HTR-8/SVneo (cell line): ENCODE measurements at places on chromosomes 5 and 9.

DNA sequence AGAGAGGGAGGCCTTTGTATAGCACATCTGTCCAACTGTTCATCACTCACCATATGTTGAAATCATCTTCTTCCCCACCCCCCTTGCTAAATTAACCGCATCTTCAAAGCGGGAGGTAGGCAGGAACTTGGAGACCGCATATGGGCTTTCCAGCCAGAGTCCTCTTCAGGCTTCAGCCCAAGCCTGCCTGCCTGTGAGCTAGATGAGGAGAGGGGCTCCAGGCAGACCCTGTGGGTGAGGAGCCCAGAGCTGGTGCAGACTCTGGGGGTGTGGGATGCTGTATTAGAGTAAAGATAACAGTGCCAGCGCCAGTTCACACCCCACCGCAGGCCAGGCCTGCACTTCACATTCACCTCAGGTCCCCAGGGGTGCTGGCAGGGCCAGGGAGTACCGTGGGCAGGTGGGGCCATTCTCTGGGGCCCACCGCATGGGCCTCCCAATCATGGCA, 16.2 kb downstream of the PRRC2B start:
- DNase-seq: no peak

GRCh38 chr5:132677191-132677590, 3.4 kb downstream of the IL4 start:
- peak; percentile 98 for DNase-seq

GRCh38 chr5:167908606-167909005, 382.8 kb upstream of the WWC1 start:
- DNase-seq: no peak

DNA sequence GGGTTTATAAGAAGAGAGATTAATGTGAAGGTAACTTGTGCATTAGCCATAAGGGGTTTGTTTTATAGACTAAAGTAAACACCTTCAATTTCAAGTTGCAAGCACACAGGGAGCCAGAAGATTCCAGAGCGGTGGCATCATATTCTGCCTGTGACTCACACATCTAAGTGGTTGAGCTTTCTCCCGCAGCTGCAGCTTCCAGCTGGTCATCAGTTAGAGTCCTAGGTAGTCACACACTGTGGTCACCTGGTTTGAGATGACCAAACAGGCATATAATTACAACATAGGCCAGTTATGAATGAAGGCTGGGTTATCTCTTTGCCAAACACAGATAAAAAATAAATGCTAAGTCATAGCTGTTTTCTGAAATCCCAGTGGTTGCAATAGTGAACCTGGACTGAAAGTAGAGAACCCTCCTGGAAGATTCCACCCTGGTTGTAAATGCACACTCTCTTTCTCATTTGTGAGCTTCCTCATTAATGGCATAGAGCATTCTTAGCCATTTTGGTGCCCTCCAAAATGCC, 171.3 kb downstream of the GDNF start:
- peak; percentile 96 for DNase-seq

DNA sequence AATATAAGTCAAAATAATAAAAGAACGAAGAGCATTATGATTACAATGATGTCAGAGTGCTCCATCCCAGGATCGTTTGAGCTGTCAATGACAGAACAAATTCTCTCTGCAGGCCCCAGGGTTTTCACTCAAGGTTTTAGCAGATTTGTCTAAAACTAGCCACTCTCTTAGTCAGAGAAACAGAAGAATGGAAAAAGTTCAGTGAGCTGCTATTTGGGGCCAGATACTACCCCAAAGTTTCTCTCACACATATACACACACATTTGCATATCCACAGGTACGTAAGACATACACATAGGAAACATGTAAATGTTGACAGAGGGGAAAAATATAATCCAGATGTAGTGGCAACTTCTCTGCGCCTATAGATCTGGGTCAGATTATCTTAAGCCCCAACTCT, 76.3 kb upstream of the SEMA6A start:
- no peak for DNase-seq

DNA sequence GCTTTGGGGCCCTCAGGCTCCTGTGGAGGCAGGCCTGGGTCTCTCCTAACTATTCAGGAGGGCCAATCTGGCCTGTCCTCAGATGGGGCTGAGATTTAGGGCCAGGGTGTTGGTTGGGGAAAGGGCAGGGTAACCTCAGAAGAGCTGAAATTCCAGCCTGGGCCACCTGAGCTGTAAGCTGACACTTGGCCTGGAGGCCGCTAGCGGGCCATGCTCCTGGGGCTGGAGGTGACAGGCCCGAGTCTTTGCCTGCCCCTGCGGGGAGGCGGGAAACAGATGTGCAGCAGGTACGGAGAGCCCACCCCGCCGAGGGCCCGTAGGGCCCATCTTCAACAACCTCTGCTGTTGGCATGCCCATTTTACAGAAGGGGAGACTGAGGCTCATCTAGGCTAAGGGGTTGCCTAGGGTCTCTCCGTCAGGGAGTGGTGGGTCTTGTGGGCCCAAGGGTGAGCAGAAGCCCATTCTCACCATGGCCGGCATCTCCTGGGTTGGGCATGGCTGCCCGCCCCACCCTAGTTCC, 69.5 kb downstream of the RXRA start:
- no peak for DNase-seq

- DNase-seq: no peak
Observed at GRCh38 chr5:1753490-1753889, 46.1 kb downstream of the MRPL36 start.

GRCh38 chr5:17346811-17347210, 129.4 kb downstream of the BASP1 start:
- no peak for DNase-seq

- peak; percentile 45 for DNase-seq
Observed at GRCh38 chr5:135569755-135570452, 8.9 kb downstream of the CXCL14 start.

- no peak for DNase-seq
Observed at GRCh38 chr5:151734064-151734408, 24.4 kb downstream of the ATOX1 start.

GRCh38 chr5:56656846-56657726, 158.3 kb upstream of the MAP3K1 start:
- DNase-seq: no peak

GRCh38 chr5:170638454-170639220, 134.8 kb downstream of the KCNIP1 start:
- peak; percentile 74 for DNase-seq
